Hematopoietic multipotent progenitor cell treated with erythropoietin and hydrocortisone succinate and interleukin-3 and kit ligand, for 15 days (in vitro differentiated cells): ENCODE measurements at places on chromosomes 12 and 14.

DNA sequence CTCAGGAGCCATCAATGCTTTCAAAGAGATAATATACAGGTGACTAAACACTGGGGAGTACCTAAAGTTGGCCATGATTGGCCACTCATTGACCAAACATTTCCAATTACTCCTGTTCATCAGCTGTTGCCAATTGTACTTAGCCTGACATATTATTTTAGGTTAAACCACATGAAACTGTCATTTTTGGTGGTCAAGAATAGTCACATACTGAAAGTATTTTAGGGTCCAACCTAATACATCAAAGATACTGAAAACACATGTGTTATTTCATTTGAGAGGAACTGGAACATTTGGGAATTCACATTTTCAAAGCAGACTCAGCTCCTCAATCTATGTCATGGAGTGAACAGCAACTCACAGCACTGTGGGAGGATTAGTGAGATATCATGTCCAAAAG, 63.9 kb upstream of the KCNA5 start:
- no peak for DNase-seq

GRCh38 chr14:21049271-21049673, 7.1 kb downstream of the RNASE7 start:
- no peak for DNase-seq

DNA sequence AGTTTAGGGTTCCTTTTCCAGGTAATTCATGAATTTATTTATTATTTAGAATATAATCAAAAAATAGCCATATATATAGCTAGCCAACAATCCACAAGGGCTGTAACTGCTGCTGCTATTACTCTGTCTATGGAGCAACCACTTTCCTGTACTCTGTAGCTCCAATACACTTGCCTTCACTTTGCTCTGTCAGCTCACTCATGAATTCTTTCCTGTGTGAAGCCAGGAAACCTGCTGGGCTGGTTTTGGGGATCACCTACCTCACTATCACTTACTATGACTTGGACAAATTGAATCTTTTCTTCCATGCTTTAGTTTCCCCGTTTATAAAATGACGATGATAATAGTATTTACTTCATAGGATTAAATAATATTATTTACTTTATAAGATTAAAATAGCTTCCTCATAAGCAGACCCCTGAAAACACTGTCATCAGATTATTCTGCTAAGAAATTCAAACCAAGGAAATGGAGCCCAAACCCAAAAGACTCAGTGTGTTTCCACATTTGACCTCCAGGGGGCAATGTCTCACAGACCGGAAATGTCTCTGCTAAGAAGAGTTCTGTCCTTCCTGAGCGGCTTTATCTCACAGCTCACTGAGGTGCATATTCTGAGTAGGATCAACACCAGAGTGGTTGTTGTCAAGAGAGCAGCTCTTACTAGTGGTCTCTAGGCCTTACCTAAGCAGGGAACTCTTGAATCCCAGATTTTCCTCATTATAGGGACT, 457.1 kb downstream of the DAD1 start:
- DNase-seq, result peak; percentile 43

DNA sequence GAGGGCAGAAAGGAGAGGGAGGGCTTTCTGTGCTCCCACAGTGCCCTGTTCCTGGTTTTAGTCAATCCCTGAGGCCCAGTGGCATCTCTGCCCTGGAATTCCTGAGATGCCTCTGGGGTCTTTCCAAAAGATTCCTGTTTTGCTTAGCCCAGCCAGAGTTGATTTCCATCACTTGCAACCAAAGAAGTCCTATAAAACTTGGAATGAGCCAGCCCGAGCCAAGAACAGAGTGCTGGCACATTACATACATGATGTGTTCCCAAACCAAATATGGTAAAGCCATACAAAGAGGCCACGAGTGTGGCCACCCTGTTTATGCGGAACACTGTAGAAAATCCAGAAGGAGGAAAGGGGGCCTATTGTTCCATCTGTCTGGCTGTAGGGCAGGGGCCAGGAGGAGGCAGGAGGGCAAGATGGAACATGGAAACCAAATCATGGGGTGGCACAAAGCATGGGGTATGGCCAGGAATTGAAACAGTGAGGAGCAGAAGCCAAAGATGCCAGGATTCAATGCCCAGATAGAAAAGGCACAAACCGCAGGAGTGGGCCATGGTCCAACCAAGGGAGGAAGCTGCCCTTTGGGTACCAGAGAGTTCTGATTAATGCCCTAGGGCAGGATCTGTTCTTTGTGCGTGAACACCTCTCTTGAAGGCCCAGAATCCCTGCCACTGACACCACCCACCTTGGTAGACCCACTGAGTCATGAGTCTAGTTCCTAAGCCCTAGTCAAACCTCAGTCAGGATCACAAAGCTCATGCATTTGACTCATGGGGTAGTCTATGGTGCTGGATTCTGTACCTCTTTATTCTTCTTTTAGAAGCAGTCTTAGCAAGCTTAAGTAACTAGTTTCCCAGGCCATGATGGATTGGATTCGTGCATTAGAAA, 75.2 kb downstream of the LRRC74A start:
- no peak for DNase-seq

GRCh38 chr12:98757455-98757854, 112.4 kb downstream of the APAF1 start:
- DNase-seq, result no peak

- DNase-seq, result no peak
These were observed 20.9 kb downstream of the SLCO1C1 start for GRCh38 chr12:20716037-20716436.

DNA sequence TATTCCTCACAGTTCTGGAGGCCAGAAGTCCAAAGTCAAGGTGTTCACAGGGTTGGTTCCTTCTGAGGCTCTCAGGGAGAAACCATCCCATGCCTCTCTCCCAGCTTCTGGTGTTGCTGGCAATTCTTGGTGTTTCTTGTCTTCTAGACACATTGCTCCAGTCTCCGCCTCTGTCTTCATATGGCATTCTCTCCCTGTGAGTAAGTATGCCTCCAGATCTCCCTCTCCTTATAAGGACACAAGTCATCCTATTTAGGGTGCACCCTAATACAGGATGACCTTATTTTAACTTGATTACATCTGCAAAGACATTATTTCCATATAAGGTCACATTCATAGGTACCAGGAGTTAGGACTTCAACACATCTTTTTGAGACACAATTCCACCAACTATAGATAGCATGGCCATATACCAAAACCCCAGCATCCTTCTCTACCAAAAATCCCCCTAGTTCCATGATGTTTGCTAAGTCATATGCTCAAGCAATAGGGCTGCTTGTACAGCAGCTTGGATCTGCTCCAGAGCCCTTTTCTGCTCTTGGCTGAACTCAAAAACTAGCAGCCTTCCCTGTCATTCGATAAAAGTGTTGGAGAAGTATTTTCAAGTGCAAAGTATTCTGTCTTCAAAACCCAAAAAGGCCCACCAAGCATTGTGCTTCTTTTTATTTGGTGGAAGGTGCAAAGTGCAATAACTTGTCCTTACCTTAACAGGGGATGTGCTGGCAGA, 79.2 kb upstream of the CMKLR1 start:
- no peak for DNase-seq

- no peak for DNase-seq
These were observed 521.3 kb upstream of the TMEM132C start for GRCh38 chr12:127745469-127746212.

DNA sequence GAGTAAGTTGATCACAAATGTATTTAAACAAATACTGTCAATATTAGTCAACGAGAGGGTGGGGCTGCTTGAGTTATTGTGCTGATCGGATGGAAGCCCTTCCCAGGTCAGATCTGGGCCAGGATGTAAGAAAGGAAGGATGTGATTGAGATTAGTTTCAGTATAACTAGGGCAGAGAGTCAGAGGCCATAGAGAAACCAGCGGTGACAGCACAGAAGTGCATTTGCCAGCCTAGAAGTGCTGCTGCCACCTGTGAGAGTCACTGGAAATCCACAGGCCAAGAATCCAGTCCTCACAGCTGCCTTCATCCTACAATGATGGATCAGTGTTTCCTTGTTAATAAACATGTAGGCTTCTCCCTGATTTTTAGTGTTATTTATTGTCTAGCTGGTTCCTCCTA, 9.8 kb upstream of the FERMT2 start:
- DNase-seq, result no peak

- DNase-seq, result peak; percentile 71
These were observed 8.7 kb downstream of the NGDN start for GRCh38 chr14:23478109-23478759.

- no peak for DNase-seq
These were observed 1.1 kb upstream of the FERMT2 start for GRCh38 chr14:52951681-52952554.

DNA sequence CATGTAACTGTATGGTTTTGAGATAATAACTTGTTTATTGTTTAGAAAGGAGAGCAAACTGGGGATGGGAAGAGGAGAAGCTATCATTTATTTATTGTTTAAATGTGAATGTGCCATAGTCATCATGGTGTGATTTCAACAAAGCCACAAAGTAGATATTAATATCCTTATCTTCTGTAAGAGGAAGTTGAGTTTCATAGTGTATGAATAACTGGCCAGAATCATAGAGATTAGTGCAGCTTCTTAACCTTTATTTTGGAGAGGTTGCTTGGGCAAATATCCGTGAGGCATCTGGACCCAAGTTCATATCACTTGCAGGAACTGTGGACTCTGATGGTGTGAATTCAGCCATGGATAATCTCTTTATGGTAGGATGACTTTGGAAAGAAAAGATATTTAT, 26.8 kb upstream of the LYZ start:
- no peak for DNase-seq

DNA sequence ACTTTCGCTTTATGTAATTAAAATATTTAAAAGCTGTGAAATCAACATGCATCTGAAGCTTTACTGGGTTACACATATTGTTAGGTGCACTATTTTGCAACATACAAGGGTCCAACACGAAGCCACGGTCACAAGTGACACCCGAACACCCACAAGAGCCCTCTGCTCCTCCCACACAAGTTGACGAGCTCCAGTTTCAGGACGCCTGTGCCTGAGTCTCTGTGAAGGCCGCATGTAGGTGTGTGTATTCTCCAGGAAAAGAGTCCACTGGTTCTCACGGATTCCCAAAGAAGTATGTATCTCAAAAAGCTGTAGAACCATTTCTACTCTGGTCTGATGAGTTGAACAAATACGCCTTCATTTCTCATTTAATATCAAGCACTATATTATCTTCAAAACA, 12.0 kb downstream of the SLC15A4 start:
- no peak for DNase-seq

DNA sequence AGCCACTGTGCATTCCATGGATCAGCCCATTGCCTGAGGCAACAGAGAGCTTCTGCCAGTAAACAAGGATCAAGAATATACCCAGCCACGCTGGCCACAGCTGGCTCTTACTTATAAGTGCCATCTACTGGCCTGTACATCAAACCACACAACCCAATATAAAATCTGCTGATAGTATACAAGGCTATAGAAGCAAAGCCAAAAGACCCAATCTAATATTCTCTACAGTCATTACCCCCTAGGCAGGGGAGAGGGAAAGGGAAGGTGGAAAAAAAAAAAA, 4.4 kb upstream of the FAM186B start:
- no peak for DNase-seq

- DNase-seq, result no peak
These were observed 9.5 kb upstream of the BDKRB1 start for GRCh38 chr14:96246539-96246847.

GRCh38 chr14:68787092-68787992, 5.5 kb downstream of the ZFP36L1 start:
- no peak for DNase-seq

DNA sequence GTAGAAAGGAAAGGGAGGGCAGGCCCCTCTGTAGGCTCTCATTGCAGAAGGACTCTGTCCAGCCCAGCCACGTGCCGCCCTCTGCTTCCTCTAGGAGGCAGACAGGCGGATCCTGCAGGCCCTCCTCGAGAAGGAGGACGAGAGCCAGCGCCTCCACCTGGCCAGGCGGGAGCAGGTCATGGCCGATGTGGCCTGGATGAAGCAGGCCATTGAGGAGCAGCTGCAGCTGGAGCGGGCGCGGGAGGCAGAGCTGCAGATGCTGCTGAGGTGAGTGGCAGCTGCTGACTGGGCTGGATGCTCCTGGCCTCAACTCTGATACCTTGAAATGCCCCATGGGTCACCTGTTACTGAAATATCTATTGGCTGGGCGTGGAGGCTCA, 10.9 kb downstream of the TCHP start:
- DNase-seq, result peak; percentile 16

- DNase-seq, result no peak
These were observed 7.7 kb upstream of the SLC24A4 start for GRCh38 chr14:92315050-92315805.

GRCh38 chr12:82973592-82973991, 286.9 kb downstream of the TMTC2 start:
- DNase-seq, result no peak

- no peak for DNase-seq
These were observed 94.1 kb downstream of the GPHN start for GRCh38 chr14:66601932-66602578.

DNA sequence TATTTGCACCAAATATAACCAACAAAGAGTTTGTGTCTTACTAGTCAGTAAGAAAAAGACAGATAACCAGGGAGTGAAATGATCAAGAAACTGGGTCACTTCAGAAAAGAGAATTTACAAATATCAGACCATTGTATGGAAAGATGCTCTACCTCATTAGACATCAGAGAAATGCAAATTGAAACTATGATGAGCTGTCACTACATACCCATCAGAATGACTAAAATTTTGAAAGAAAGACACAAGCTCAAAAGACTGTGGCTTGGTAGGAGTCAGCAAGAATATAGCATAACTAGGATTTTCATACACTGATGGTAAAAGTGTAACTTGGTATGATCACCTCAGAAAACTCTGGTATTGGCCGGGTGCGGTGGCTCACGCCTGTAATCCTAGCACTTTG, 247.2 kb downstream of the BMP4 start:
- no peak for DNase-seq

GRCh38 chr12:49253033-49253623, 11.8 kb upstream of the TUBA1C start:
- no peak for DNase-seq

DNA sequence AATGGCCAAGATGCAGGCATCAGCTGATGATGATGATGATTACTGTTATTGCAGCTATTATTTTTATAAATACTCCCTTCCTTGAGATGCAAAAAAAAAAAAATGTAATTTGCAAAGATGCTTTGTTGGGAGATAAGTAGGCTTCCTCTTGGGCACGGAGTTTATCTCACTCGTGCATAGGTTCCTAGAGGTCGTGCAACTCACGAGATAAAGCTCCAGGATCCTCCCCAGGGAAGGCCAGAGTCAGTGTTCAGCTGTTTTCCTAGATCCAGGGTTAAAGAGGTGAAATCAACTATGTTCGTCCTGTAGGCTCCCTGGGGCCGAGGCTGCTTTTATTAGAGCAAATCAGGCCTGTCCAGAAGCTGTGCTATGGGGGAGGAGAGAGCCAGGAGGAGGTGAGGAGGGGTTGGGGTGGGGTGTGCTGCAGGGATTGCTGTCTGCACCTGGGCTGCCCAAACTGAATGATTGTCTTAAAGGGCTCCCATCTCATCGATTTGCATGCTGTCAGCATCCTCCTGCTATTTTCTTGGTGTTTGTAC, 270.3 kb downstream of the NRXN3 start:
- DNase-seq, result peak; percentile 81
